ENCODE measurements at places on chromosomes 5 and 9.

- no peak for DNase-seq
Observed at GRCh38 chr5:180281706-180282105, 10.2 kb downstream of the MAPK9 start.

- DNase-seq = no peak
Observed at GRCh38 chr9:2603621-2604020, 18.0 kb upstream of the VLDLR start.

DNA sequence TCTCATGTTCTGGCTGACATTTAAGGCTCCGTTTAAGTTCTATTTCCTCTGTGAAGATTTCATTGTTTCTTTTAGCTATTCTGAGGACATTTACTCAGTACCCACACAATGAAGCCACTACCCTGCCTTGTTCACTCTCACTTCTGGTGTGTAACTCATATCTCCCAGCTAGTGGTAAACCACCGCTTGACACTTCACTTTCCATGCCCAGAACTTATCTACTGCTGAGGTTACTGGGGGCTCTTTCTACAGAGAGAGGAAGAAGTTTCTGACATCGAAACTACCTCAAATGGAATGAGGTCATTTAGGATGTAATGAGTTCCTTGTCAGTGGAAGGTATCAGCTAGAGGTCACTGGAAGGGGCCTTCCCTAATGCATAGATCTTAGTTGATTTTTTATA, 501.5 kb downstream of the DMAC1 start:
- DNase-seq = peak; percentile 61

- DNase-seq = peak; percentile 38
Observed at GRCh38 chr9:137294091-137294680, 7.9 kb downstream of the NRARP start.

- DNase-seq = peak; percentile 73
Observed at GRCh38 chr5:57298985-57299491, 125.2 kb downstream of the GPBP1 start.

DNA sequence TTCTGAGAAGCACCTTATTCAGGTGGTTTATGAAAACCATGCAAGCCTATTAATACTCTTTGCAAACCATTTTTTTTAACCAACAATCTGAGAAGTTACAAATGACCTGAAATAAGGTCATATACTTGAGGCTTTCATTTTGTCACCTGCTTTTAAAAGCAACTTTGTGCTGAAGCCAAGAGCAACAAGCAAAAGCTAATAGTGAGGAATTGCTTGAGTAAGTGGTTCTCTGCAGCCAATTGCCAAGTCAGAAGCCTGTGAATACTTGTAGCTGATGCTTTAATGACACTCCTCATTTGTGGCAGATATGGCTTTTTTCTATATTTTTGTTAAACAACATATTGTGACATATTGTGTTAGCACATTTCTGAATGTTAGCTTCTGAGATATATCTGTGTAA, 126.7 kb upstream of the ZNF608 start:
- DNase-seq = no peak

DNA sequence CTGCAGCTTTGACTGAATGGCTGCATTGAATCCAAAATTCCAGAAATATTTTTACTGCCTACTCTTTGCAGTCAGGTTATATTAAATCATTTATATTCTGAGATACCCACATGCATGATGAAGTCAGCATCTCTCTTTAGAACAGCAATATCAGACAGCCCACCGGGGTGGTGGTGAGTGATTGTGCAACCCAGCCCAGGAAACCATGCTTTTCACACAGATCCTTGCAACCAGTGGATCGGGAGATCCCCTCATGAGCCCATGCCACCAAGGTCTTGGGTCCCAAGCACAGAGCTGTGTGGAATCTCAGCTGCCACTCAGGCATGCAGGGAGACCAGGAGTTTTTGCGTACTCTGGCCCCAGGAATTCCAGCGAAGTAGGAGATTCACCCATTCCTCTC, 226.5 kb downstream of the DTWD2 start:
- no peak for DNase-seq

GRCh38 chr9:29176231-29176630, 1603.0 kb upstream of the C9orf72 start:
- no peak for DNase-seq

- DNase-seq = no peak
Observed at GRCh38 chr5:39506211-39506610, 81.4 kb upstream of the DAB2 start.

- DNase-seq = no peak
Observed at GRCh38 chr5:123285122-123286023, 137.8 kb downstream of the CEP120 start.

DNA sequence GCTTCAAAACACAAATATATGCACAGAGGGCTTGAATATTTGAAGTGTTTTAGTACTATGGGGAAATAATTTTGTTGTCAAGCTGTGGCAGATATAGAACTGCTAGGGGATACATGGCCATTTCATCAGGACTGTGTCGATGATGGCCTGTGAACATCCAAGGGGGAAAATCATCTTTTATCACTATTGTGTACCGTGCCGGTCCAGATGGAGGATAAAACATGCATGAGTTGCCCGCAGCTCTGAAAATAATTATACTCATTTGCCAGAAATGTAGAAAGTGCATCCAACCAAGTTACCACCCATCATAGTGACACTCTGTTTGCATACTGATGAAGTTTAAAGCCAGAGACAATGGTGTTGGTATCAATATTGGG, 405.9 kb downstream of the ZSWIM6 start:
- no peak for DNase-seq

DNA sequence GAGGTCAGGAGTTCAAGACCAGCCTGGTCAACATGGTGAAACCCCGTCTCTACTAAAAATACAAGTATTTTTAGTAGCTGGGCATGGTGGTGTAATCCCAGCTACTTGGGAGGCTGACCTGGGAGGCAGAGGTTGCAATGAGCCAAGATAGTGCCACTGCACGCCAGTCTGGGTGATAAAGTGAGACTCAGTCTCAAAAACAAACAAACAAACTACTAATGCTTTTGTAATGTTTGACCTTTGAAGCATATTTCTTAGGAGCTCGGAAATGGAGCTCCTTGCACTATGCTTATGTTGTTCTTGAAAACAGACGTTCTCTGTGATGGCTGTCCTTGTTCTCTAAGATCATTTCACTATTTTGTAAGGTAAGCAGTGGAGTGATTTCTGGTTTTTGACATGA, 6.0 kb downstream of the F2RL2 start:
- DNase-seq = no peak

- DNase-seq = no peak
Observed at GRCh38 chr9:17491780-17492179, 87.1 kb upstream of the SH3GL2 start.

DNA sequence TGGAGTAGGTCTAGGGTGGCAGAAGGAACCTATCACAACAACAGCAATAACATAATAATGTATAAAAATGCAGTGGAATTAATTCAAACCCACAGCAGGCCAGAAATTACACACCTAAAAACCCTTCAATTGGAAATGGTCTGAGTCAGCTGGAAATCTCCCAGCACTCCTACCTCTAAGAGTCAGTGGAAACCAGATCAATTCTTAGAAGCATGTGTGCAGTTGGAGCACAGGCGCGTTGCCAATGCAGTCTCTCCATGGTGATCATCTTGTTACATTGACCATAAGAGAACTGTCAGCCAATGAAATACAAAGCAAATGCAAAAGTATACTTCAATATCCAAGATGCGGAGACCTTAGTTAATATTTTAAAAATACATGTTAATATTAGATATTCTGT, 15.1 kb upstream of the CSNK1G3 start:
- no peak for DNase-seq

DNA sequence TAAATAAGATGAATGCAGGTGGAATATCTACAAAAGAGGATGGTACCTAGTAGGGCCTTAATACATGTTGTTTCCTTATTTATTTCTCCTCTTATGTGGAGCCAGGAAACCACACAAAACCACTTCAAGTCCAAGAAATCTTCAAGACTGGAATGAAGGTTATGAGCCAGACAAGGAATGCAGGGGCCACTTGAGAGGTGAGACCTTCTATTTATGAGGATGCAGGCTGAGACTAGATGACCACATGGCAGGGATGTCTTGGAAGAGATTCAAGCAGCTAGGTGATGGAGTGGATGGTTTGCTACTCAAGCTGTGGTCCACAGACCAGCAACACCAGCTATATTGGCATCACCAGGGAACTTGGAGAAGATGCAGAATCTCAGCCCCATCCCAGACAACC, 92.2 kb downstream of the TNC start:
- no peak for DNase-seq

- DNase-seq = no peak
Observed at GRCh38 chr5:155540000-155540595, 526.5 kb downstream of the KIF4B start.

- DNase-seq = no peak
Observed at GRCh38 chr5:135190416-135191083, 156.5 kb upstream of the PITX1 start.

DNA sequence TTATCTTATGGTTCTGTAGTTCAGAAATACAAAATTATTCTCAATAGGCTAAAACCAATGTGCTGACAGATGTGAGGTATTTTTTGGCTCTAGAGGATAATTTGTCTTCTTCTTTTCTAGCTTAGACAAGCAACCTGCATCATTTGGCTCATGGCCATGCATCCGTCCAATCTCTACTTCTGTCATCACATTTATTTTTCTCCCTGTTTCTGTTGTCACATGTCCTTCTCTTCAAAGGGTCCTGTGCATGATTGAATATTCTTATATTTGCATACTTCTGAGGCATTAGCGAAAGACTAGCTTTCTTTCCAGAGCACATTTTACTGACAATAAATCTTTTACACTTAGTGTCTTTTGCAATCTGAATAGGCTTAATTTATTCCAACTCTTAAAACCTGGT, 564.7 kb downstream of the CDH10 start:
- DNase-seq = no peak

GRCh38 chr5:105735704-105736103, 1935.0 kb downstream of the EFNA5 start:
- DNase-seq = no peak

DNA sequence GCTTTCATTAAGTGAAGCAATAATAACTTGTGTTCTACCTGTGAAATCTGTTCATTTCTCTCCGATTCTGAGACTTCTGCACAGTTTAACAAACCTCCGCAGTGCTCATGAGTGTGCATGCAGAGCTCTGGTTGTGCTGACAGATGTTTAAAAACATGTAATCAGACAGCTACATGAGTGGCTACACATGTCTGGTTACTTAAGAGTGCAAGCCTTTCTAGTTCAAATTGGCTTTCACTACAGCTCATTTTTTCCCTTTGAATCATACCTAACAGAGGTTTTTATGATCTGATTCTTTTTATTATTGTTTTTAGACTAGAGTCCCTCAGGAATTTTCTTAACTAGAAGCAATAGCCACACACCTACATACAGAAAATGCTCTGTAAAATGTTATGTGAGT, 310.2 kb downstream of the ARRDC3 start:
- no peak for DNase-seq

DNA sequence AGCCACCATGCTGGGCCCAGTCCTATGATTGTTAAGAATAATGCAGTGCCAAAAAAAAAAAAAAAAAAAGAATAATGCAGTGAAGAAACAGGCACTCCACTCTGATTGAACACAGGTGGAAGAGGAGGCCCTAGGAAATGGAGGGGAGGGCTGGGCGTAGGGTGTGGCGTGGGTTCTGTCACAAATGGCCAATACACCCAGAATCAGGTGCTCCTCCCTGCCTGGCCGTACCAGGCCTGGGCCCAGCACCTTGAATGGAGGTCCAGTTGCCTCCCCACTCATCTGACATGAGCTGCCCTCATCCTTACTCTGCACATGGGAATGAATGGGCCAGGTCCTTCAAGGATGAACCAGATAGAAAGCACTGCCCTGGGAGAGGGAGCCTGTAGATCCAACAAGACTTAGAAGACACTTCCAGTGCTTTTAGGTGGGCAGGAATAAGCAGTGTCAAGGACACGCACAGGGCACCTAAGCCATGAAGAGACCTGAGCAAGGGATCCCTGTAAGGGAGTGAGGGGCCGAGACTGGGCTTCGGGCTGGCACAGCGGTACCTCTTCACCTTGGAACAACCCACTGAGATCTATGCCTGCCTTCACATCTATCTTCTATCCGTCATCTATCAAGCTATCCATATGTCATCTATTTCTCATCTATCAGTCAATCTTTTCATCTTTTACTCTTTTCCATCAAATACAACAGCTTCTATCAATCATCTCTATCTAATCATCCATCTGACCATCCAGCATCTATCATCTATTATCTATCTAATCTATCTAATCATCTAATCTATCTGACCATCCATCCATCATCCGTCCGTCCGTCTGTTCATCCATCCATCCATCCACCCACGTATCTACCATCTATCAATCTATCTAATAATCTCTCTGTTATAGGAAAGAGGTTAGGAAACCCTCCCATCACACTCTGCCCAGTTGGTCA, 15.9 kb downstream of the NINJ1 start:
- no peak for DNase-seq

DNA sequence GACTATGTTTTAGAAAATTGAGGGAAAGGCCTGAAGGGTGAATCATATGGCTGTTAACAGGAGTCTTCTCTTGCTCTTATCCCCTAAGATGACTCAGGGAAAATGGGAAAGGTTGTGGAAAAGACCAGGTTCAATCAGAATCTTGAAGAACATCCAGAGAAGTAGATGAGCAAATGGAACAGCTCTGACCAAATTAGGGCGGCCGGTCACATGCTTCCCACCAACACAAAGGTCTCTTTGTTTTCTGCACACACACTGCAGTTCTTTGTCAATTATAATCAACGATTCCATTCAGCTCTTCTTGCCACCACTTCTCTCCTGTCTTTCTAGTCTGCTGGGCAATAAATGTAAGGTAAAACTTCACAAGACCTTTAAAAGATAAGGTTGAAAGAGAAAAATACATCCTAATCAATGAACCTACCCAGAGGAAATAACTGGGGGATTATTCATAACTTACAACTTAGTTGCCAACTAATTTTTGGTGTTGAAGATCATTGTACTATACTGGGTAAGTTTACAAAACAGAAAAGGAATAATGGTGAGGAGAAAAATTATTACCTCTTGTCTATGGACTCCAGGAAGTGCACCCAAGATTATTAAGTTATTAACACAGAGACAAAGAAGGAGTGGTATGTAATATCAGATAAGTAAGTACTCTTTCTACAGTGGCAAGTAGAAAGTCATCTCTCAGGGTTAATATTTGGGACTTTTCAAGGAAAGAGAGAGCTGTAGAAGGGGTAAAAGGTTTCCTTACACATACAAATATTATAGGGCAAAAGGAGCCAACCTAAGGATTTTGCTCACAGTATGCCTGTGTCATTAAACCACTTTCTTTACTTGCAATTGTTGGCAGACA, 441.9 kb upstream of the PIK3R1 start:
- no peak for DNase-seq

GRCh38 chr9:85942913-85943709, 2.2 kb downstream of the NAA35 start:
- no peak for DNase-seq

- no peak for DNase-seq
Observed at GRCh38 chr5:78813286-78813685, 164.7 kb upstream of the LHFPL2 start.

- DNase-seq = no peak
Observed at GRCh38 chr5:95543017-95543705, 11.6 kb downstream of the SKIC3 start.

DNA sequence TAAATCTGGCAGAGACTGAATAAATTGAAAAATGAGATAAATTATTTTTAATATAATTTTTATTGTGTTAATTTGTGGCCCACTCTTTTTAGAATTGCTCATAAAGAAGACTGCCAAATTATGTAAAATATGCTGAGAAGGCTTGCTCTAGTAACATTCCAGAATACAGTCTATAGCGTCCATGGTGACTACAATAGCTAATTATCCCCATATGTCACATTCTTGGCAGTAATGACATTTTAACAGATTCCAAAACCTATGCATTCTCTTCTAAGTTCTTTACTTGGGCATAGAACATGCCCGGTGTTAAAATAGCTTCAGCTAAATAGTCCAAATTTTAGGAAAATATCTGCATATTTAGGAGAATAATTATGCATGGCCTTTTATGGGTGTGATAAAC, 697.0 kb upstream of the SEMA6A start:
- DNase-seq = no peak

All from activated CD4-positive, alpha-beta memory T cell treated with anti-CD3 and anti-CD28 coated beads for 36 hours (primary cell).